ENCODE measurements at places on chromosomes 2 and 18.

- H3K36me3 ChIP-seq, result peaks cover 7% of the 10 kb centered on the region
- H3K27ac ChIP-seq, result peak overlapping the region; percentile 59
- no peak overlapping the region for H3K4me3 ChIP-seq
- DNase-seq, result no peak
- H3K27me3 ChIP-seq, result no peaks in the 10 kb centered on the region
- peaks cover 13% of the 10 kb centered on the region for H3K4me1 ChIP-seq
Observed at GRCh38 chr2:241224018-241224850, 35.8 kb downstream of the ANO7 start.

DNA sequence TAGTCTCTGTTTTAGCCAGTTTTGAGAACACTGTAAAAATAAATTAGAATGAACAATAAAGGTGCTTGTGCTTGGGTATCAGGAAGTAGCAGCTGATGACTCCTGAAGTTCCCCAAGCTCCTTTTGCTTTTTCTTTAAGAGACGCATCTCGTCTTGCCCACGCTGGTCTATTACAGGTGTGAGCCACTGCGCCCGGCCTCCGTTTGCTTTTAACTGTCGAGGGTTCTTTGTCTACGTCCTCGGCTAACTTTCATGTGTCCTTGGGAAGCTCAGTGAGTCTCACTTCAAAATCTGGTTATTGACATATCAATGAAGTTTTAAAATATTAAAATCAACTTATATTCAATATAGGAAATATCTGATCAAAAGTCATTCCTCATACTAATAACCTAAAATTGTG is 246.5 kb downstream of the FBXO15 start:
- no peak overlapping the region for H3K27ac ChIP-seq
- H3K27me3 ChIP-seq, result no peaks in the 10 kb centered on the region
- H3K4me1 ChIP-seq, result no peaks in the 10 kb centered on the region
- DNase-seq, result no peak

- DNase-seq, result no peak
- H3K4me1 ChIP-seq, result no peaks in the 10 kb centered on the region
- no peak overlapping the region for H3K4me3 ChIP-seq
- H3K27me3 ChIP-seq, result no peaks in the 10 kb centered on the region
- no peaks in the 10 kb centered on the region for H3K36me3 ChIP-seq
Observed at GRCh38 chr18:44997174-44997573, 316.5 kb downstream of the SETBP1 start.

DNA sequence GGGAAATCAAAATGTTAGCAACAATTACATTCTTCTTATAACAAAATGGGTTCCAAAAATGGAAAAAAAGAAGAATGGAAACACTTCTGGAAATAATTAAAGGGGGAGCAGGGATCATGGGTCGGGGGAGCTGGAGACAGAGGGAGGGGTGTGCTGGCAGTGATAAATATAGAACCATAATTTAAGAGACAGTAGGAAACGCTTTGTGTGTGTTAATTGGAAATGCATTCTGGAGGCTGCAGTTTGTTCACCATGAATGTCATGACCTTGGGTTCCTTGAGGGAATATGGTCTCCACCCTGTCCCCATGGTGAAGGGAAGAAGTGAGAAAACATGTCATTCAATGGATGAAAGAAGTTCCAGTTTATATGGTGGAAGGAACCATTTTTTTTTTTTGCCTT is 540.7 kb downstream of the TNS1 start:
- peaks cover 3% of the 10 kb centered on the region for H3K4me1 ChIP-seq
- no peaks in the 10 kb centered on the region for H3K27me3 ChIP-seq
- no peak overlapping the region for H3K27ac ChIP-seq
- H3K36me3 ChIP-seq, result no peaks in the 10 kb centered on the region
- DNase-seq, result no peak
- H3K4me3 ChIP-seq, result no peak overlapping the region

DNA sequence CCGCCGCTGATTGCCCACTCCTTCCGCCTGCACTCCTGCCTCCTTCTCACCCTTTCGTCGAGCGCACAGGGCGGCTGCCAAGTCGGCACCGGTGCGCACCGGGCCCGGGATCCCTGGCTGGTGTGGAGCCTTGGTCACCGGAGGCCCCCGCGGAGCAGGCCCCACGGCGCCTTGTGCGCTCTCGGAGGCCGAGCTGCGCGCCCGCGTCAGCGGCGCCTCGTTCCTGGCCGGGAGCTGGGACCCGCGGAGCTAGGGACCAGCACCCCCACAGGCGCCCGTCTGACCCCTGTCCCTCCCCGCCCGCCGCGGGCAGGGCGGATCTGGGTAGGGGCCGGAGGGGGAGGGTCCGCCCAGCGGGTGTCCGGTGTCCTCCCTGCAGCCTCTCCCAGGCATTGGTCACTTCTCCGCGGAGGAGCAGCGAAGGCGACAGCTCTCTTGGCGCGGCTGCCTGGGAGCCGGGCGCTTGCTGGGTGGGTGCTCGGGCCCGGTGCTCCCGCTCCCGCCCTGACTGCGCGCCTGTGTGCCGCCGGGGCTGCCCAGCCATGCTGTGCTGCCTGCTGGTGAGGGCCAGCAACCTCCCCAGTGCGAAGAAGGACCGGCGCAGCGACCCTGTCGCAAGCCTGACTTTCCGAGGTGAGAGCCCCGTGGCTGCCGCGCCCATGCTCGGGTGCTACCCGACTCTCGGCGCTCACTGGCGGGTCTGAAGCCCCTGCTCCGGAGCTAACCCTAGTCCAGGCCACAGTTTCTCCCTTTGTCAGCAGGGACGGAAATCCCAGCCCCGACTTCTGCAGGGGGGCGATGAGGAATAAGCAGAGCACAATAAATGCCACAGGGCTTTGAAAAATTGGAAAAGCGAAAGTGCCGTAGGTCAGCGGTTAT is 13.2 kb downstream of the DYSF start:
- DNase-seq, result no peak
- no peaks in the 10 kb centered on the region for H3K36me3 ChIP-seq
- H3K4me3 ChIP-seq, result peak overlapping the region; percentile 75
- H3K4me1 ChIP-seq, result peaks cover 17% of the 10 kb centered on the region
- no peak overlapping the region for H3K27ac ChIP-seq

GRCh38 chr2:233007739-233008138 is 5.3 kb downstream of the NGEF start:
- H3K27me3 ChIP-seq, result no peaks in the 10 kb centered on the region
- DNase-seq, result no peak
- H3K4me3 ChIP-seq, result no peak overlapping the region

GRCh38 chr18:55422456-55423180 is 165.4 kb downstream of the TCF4 start:
- DNase-seq, result peak; percentile 66
- no peaks in the 10 kb centered on the region for H3K4me1 ChIP-seq
- H3K4me3 ChIP-seq, result peak overlapping the region; percentile 47
- H3K36me3 ChIP-seq, result no peaks in the 10 kb centered on the region
- no peaks in the 10 kb centered on the region for H3K27me3 ChIP-seq
- peak overlapping the region; percentile 83 for H3K27ac ChIP-seq
